Frontal cortex (tissue), 4 donors: ENCODE measurements at places on chromosomes 4 and X. TPM values are rescaled to one million over a fixed set of nuclear protein-coding genes. Genes with fewer than 3 reads are reported as not detected.

The CENPVL1 gene
- 3.3 TPM for total RNA-seq

- DNase-seq = no peak
Observed at GRCh38 chr4:178976861-178977260, 1534.6 kb upstream of the AGA start.

GRCh38 chr4:21032089-21032645, 331.9 kb downstream of the PACRGL start:
- no peak for DNase-seq

DNA sequence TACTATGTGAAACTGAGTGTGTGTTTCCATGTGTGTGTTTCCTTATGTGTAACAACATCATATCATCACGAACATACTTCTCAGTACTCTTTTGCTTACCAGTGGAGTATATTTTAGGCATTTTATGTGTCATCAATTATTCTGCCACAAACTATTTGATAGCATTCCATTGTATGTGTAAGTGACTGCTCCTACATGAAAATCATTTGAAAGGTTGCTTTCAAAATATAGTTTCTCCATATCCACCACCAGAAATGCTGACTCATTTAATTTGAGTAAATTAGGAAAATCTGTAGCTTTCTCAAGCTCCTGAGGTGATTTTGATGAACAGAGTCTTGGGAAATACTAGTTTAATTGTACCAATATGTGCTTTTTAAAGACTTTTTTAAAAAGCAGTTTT, 376.2 kb downstream of the PCDH18 start:
- no peak for DNase-seq

DNA sequence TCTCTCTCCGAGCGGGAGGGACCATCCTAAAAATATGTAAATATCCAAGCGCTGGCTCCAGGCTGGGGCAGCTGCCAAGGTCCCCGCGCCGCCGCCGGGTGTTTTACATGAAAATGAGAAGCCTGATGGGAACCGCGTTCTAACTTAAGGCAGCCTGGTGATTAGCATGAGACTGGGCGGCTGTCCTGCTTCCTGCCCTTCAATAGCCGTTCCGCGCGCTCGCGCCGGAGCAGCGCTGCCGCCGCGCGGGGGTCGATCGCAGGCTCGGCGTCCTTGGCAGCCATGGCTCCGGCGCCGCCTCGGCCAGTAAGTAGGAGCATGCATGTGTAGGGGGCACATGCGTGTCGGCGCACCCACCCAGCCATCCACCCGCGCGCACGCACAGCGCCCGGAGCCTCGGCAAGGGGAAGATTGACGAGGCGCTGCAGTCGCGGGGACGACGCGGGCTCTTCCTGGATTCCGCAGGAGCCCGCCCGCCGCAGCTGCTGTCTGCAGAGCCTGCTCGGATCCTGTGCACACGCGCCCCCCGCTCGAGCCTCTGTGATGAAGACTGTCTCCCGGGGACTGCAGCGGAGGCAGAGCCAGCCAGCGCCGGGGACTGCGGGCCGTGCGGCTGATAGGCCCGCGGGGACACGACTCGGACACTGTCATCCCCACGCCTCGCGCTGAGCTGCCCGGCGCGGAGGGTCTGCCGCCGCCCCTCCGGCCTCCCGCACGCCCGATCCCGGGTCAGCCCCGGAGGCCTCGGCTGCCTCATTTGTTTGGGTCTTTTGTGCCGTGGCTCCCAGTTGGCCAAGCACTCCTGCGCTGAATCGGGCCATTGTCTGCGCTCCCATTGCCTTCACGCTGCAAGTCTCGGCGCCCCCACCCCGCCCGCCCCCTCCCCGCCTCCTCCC, 734 bp downstream of the STOX2 start:
- peak; percentile 85 for DNase-seq

GRCh38 chrX:117711782-117712181, 404.8 kb downstream of the KLHL13 start:
- no peak for DNase-seq

DNA sequence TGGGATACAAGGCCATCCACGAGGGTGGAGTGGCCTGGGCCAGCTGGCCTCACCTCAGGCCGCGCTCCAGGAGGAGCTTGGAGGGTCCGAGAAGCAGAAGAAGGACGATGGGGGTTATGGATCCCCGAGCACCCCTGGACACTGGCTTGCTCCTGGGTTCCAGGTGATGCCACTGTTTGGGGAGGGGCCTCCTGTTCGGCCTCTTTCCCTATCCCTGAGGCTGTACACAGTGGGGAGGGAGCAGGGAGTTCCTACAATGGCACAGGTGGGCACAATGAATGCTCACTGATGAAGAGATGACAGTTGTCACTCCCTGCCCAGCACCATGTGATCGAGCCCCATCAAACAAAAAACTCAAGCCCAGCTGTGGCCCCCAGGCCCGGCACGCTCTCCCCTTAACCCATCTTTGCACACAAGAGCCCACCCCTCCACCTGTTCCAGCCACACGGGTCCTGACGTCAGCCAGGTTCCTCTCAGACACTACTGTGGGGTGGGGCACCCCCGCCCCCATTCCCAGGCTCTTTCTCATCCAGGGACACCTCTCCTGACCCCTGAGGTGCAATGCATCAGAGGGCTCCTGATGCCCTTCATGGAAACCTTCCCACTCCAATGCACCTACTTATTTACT, 70.3 kb downstream of the WFS1 start:
- DNase-seq = no peak

- no peak for DNase-seq
Observed at GRCh38 chr4:7873881-7874280, 65.8 kb downstream of the AFAP1 start.

The CPZ gene
- 2.9 TPM for total RNA-seq

DNA sequence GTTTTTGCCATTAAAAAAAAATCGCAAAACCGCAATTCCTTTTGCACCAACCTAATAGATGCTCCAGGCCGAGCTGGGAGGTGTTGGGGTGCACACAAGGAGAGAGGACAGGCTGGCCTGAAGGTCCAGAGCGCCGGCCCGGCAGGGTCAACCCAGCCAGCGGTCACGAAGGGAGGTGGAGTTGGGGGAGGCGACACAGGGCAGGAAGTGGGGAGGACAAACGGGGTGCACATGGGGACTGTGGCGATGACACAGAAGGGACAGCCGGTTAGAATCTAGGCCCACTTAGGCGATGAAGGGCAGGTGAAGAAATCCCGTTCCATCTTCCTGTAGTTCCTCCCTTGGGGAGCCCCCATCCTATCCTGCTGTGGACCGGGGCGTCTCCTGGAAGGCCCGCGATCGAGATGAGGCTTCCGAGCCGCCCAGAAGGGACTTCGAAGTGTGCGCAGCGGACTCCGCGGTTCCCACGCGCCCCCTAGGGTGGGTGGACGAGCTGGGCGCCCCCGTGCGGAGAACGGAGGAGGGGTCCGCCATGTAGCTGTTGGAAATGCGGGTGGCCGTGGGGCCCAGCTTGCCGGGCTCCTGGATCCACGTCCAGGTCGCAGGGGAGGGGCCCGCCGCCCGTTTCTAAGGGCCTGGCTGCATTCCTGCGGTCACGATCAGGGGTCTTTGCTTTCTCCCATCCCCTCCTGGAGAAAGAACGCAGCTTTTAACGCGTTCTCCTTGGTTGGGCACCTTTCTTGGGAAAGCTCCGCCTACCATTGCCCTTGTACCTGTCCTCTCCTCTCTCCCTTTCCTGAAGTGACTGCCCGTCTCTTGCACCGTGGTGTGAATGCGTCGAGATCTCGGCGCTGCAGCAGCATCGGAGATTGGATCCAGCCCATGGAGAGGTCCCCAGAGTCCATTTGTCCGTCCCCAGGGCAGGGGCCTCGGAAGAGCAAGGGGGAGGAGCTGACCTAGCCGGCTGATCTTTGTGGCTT, 17.0 kb upstream of the HPF1 start:
- peak; percentile 16 for DNase-seq

The DCAF8L2 gene
- total RNA-seq = not detected

GRCh38 chrX:50719614-50720013, 94.4 kb downstream of the SHROOM4 start:
- DNase-seq = no peak
